Fibroblast of skin of left quadriceps (primary cell): ENCODE measurements at places on chromosomes 7 and 10.

DNA sequence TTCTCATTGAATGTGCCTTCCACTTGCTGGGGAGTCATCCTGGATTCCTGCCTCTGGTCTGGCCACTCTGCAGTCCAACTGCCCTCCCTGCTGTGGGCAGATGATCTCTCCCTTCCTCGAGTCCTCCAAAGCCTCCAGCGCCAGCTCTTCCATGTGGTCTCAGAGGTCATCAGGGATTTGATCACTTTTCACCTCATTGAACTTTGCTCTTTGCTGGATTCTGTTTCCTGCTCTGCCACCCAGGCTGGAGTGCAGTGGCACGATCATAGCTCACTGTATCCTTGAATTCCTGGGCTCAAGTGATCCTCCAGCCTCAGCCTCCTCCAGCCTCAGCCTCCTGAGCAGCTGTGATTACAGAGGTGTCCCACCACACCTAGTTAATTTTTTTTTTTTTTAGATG is 22.1 kb upstream of the TBXAS1 start:
- DNase-seq = no peak

GRCh38 chr10:109887243-109887642 is 36.1 kb downstream of the XPNPEP1 start:
- DNase-seq = no peak

DNA sequence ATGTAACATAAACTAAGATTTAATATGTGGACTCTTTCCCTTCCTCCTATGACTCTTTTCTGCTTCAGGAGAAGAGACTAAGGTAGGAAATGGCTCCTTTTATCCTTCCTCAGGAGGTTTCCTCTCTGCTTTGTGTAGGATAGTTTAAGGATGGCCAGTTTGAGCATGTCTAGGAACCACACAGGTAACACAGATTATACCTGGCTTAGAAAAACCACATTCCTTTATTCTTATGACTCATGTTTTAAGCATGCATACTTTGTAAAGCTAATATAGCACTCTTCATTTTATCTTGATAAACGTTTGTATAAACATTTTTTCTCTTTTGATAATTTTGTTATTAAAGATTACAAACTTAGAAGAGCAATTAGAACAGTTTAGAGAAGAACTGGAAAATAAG is 57.8 kb downstream of the CYP51A1 start:
- DNase-seq = no peak

DNA sequence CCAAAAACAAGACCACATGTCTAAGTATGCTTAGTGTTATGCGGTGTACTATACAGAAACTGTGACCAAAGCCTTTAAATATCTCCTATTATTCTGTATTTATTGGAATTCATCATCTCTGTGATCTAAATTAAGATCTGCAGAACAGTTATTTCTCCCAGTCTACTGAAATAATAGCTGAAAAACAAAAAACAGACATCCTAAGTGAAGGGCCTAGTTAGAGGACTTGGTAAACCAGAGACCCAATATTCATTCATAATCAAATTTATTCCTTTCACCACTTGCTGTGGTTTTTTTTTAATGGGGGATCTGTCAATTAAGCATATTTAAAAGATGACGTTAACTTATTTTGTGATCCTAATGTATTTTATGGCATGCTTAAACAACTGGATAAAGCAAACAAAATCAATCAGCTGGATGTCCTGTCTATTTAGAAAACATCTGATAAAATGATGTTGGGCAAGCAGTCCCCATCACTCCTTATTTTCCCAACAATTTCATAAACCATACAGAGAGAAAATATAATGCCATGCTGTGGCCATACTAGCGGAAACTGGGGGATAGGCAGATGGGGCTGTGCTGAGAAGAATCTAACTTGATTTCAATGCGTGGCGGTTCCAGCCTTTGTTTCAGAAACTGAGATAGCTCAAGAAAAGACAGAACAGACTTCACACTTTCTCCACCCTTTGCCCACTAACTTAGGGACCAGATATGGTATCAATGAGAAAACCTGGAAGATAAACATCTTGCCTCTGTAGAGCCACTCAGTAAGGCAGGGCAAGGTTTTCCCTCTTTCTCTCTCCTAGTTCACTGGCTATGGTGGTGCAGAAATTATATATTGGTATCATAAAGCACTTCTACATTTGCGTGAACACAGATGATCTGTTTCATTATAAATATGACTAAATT is 32.9 kb downstream of the ICA1 start:
- no peak for DNase-seq

GRCh38 chr10:29596826-29597225 is 37.9 kb downstream of the SVIL start:
- no peak for DNase-seq

DNA sequence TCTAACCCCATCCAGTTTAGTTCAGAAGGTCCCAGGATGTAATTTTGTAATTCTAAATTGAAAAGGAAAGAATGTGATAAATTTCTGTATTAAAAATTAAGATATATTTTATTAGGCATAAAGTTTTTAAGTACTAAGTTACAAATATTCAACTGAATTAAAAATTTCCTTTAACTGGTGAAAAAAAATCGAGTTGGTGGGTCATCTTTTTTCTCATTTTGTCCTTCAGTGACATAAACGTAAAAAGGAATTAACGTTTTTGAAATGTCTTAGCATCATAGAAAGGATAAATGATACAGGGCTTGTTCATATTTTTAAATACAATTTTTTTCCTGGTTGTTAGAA is 88.5 kb downstream of the BTRC start:
- no peak for DNase-seq

DNA sequence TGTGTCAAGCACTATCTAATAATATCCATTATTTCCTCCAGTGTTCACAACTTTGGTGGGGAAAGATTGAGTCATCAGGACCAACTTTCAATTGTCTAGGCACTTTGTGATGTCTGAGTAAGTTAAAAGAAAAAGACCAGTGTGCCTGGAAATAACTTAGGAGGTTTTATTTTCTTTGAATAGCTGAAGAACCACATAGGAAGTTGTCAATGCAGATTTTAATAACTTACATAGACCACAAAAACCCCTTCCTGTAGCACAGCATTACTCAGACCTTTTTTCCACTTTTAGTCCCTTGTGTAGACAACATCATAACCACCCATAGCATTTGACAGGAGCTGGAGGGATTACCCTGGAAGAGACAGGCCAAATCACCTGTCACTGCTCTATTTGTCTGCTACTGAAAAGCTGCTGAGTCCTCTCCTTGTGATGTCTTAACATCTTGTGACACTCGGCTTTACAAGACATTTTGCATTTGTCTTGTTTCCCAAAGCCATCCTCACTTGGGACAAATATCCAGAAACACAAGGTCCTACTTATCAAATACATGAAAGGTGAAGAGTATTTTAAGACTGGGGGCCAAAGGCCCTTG is 241.5 kb upstream of the PTER start:
- no peak for DNase-seq

GRCh38 chr10:119061926-119062325 is 18.7 kb downstream of the EIF3A start:
- DNase-seq = no peak

GRCh38 chr7:37578350-37578749 is 105.2 kb upstream of the GPR141 start:
- no peak for DNase-seq

- DNase-seq = no peak
Measured at GRCh38 chr7:66683770-66684123, 55.1 kb downstream of the KCTD7 start.

DNA sequence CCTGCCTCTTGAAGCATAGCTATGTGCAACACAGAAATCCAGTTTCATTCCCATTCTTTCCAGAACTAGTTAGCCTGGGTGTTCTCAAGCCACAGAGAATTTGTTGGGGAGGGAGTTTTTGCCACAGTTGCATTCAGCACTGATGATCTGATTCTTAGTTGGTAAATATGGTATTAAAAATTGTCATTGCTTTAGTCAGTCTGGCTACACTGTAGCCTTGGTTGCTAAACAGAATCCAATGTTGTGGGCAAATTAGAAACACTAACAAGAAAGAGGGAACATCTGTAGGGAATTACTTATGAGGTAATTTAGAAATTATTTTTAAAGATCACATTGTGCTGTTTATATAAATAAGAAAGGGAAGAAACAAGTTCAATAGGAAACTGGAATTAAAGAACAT is 57.0 kb upstream of the CC2D2B start:
- DNase-seq = no peak

DNA sequence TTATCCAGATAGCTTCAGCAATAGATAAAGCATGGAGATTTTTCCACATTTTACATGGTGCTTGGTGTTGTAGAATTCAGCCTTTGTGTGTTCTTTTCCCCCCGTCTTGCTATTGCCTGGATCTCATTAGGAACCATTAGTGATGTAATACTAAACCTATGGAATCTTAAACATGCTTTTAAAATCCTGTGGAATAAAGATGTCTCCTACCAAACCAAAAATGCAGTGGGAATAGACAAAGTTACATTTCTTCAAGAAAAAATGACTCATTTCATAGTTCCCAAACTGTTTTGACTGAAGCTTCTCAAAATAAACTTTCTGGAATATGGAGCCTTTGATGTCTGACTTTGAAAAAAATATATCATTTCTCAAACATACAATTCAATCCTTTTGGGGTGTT is 44.0 kb downstream of the CALD1 start:
- peak; percentile 94 for DNase-seq

- DNase-seq = no peak
Measured at GRCh38 chr10:77027141-77027540, 610.5 kb downstream of the KCNMA1 start.

DNA sequence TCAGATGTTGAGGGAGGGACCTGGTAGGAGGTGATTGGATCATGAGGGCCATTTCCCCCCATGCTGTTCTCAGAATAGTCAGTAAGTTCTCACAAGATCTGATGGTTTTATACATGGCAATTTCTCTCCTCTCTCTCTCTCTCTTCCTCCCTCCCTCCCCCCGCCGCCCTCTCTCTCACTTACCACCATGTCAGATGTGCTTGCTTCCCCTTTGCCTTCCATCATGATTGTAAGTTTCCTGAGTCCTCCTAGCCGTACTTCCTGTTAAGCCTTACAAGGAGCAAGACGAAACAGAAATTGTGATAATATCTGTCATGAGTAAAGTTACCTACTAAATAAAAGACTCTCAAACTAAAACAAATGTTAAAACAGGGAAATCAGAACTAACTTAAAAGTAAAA is 19.9 kb upstream of the GPR141 start:
- no peak for DNase-seq

- DNase-seq = no peak
Measured at GRCh38 chr7:126210707-126211106, 1042.0 kb downstream of the GRM8 start.

- DNase-seq = no peak
Measured at GRCh38 chr10:76643511-76643911, 994.1 kb downstream of the KCNMA1 start.

- no peak for DNase-seq
Measured at GRCh38 chr10:95758351-95759025, 2.5 kb downstream of the ENTPD1 start.

DNA sequence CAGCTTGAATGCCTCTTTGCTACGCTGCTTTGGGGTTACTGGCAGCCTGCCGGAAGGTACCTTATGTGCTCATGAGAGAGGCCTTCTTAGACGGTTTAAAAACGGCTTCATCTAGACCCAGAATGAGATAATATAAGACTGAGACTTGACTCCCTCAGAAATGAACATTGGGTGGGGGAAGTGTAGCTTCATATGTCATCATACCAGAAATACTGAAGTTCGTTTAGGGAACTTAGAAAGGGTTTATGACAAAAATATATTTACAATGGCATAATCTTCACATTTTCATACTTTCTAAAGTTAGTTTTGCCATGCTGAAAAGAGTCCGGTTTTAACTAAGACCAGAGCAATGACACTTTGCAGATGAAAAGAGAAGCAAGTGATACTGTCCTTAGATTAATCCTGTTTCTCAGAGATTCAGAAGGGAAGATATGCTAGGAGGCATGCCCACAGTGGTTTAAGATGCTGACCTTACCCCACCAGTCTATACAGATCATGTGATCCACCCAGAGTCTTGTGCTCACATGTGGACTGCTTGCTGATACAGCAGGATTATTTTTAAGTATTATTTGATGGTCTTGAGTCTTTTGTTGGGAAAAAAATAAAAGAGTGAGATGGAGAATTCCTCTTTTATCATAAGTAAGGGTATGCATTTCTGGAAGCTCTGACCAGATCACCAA is 40.8 kb upstream of the HGF start:
- no peak for DNase-seq

GRCh38 chr10:47363781-47364180 is 15.6 kb downstream of the RBP3 start:
- no peak for DNase-seq

- no peak for DNase-seq
Measured at GRCh38 chr10:132951926-132952325, 9.6 kb upstream of the CFAP46 start.

DNA sequence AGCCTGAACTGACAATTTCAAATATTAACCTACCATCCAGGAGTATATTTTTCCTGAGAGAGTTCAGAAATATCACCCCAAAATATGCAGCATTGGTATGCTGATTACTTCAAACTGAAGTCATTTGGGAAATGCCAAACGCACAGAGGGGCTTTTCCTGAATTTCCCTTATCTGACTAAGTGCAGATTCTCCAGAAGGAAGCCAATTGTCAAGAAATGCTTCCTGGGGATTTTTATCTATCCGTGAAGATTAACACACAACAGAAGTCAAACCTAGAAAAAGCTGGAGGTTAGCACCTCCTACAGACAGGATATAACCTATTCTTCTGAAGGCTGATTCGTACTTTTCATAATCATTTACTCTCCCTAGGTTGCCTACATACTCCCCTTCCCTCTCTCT is 91.0 kb downstream of the AKR1D1 start:
- DNase-seq = no peak

DNA sequence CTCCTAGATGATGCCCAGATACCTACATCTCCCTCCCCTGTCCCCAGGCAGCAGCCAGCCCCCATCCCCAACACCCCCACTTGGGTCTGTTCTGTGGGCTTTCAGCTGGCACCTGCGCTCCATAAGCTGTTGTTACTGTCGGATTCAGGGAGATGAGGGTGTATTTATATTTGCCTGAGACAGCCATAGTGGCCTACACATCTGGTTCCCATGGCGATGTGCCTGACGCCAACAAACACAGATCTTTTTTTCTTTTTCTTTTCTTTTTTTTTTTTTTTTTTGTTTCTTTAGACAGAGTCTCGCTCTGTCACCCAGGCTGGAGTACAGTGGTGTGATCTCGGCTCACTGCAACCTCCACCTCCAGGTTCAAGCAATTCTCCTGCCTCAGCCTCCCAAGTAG is 73.1 kb downstream of the CLIP2 start:
- DNase-seq = no peak
